Kidney epithelial cell (primary cell): ENCODE measurements at places on chromosomes 1 and 21. TPM values are rescaled to one million over a fixed set of nuclear protein-coding genes. Genes with fewer than 3 reads are reported as not detected.

CD164L2 gene
- 0.29 TPM in 1 of 2 replicates, not detected in the other for total RNA-seq

LCE2A gene
- total RNA-seq, result not detected in 2 replicates

ETV3 gene
- total RNA-seq, result 16.6 and 22.9 TPM in 2 replicates

RGS13 gene
- total RNA-seq, result not detected in 2 replicates

OR2T2 gene
- not detected in 2 replicates for total RNA-seq

PTAFR gene
- 1.8 and 2.3 TPM in 2 replicates for total RNA-seq

MAP1LC3C gene
- 0.27 TPM in 1 of 2 replicates, not detected in the other for total RNA-seq

DNA sequence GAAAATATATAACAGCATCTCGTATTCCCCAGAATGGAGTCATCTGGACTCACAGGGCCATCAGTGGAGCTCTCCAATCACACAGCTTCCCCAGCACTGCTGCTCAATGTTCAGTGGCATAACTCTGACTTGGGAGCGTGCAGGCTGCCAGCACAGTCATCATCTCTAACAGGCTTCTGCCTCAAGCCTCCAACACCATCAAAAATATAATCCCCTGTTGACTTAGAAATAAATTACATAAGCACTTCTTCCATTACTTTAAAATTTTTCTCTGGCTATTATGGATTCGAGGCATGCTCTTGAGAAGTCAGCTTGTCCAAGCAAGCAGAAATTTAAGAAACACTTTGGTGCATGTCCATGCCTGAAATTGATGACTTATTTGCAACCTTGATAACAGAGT, 6.2 kb downstream of the DUSP23 start:
- DNase-seq, result no peak

DNA sequence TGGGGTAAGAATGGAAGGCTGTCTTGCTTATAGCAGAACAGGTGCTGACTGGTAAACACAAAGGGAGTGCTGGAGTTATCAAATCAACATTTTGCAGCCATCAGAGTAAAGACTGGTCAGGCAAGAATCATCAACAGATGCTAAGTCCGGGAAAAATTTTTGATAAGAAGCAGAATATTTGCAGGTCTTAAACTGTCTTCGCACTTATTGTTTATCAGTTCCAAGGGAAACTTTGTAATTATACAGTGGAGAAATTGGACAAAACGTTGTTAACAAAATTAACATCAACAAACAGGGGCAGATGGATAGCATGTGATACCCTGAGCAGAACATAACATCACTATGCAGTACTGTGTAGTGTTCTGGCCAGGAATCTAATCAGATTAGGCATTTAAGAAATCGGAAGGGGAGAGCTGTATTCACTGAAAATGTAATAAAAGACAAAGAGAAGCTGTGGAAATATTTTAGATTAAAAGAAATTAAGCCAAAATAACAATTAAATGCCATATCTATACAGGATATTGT, 127.1 kb downstream of the DAB1 start:
- no peak for DNase-seq

- no peak for DNase-seq
These were observed 8.6 kb downstream of the SMAP2 start for GRCh38 chr1:40382108-40382460.

DNA sequence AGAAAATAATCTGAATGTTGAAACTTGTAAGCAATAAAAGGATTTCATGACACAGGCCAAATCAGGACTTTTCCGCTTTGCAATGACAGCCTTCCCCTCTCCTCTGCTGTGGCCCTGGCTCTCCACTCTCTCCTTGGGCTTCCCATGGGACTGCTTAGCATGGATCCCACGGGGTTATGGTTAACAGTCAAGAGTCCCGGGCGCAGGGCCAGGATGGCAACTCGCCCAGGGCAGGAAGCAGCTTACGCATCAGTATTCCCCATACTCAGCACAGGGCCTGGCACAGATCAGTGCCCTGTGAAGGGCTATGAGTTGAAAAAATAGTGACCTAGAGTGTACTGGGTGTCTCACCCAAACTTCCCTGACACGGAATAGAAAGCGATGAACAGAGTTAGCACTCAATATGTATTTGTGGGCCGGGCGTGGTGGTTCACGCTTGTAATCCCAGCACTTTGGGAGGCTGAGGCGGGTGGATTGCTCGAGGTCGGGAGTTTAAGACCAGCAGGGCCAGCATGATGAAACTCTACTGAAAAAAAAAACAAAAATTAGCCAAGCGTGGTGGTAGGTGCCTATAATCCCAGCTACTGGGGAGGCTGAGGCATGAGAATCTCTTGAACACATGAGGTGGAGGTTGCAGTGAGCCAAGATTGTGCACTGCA, 29.1 kb upstream of the GRHL3 start:
- DNase-seq, result no peak

- DNase-seq, result no peak
These were observed 218.7 kb upstream of the FGGY start for GRCh38 chr1:59078070-59078800.

- no peak for DNase-seq
These were observed 11.2 kb upstream of the FGGY start for GRCh38 chr1:59285691-59286090.

DNA sequence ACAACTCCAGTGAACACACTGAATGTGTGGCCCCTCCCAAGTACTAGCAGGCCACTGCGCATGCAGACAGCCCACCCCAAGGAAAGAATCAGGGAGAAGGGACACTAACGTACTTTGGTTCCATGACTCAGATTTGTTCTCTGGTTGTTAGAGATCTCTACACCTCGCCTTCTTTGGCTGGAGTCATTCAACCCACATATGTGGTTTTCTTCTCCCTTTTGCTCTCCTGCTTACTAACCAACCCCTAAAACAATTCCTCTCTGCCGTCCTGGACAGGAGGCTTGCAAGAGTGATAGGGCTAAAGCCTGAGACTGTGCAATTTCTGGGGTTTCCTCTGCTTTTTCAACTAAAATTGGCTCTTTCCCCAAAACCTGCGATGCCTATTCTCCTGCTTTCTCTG, 5.7 kb upstream of the CD48 start:
- DNase-seq, result no peak

DNA sequence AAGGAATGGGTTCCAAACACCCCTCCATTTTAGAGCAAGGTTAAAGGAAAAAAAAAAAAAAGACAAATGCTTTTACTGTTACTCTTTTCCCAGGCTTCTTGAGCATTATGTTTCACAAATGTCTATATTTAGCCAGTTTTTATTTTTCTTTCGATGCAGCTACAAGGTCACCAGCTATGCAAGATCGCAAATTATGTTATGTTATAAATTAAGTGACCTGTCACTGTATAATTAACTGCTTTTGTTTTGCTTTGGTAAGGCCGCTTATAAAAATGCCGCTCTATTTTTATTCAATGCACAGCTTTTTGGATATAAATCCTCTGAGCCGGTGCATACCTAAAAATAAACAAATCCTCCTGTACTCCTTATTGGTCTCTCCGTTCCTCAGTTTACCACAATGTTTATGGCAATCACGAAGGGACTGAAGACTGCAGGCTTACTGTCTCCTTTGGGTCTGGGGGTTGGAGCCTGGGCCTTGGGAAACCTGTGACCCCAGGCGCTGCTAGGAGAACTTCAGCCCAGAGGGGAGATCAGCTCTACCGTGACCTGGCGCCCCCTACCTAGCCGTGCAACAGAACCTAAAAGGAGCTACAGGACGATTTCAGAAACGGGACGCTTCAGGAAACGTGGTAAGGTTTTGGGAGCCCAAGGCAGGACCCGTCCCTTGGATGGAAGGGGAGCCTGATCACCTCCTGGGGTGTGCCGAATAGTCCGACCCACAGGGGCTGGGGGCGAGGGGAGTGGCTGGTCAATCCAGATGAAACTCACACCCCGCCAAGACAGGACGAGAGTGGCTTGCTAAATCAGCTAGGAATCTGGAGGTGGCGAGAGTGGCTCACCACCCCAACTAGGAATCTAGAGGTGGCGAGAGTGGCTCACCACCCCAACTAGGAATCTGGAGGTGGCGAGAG, 101.2 kb upstream of the CD55 start:
- DNase-seq, result no peak

DNA sequence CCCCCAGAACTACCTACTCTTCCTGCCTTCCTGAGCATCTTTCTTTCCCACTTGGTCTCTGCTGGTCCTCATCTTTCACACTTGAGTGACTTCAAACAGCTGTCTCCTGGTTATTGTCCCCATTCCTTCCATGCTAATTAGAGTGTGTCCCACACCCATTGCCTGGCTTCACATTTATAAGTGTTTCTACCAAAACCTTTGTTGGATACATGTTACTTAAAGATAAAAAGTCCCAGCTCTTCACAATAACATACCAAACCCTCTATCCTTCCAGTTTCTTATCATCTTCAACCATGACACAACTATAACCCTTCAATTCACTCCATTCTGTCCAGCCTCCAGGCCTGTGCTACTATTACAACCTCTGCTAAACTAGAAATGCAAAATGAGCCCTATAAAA, 41.0 kb downstream of the VCAM1 start:
- no peak for DNase-seq

GRCh38 chr1:1237874-1238701, 6.1 kb downstream of the B3GALT6 start:
- no peak for DNase-seq

- no peak for DNase-seq
These were observed 105.2 kb downstream of the TSEN15 start for GRCh38 chr1:184156521-184157393.

GRCh38 chr1:159010391-159010790, 684 bp downstream of the IFI16 start:
- no peak for DNase-seq

DNA sequence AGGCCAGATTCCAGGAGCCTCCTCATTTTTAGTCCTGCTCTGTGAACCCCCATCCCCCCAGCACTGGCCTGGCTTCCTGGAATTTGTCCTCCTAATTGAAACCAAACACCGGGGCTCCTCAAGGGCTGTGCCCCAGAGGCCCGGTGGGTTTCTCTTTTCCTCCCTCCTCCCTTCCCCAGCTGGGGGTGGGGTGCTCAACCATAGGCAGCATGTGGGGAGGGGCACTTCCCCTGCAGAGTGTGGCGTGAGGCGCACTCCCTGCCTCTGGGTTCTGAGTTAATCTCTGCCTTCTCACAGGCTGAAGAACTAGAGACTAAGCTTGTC, 67.5 kb upstream of the ACOT11 start:
- no peak for DNase-seq
